ENCODE measurements at places on chromosomes 6 and 20.

GRCh38 chr20:63567136-63567385 is 7.0 kb downstream of the HELZ2 start:
- no peak for DNase-seq

GRCh38 chr20:37742131-37742530 is 48.3 kb downstream of the CTNNBL1 start:
- DNase-seq, result no peak

GRCh38 chr20:42204109-42204660 is 586.0 kb upstream of the CHD6 start:
- no peak for DNase-seq

GRCh38 chr6:119444642-119445557 is 95.3 kb upstream of the MAN1A1 start:
- no peak for DNase-seq

GRCh38 chr6:89311853-89312531 is 3.1 kb downstream of the GABRR2 start:
- DNase-seq, result no peak

GRCh38 chr6:151236668-151237401 is 2.9 kb upstream of the AKAP12 start:
- no peak for DNase-seq

DNA sequence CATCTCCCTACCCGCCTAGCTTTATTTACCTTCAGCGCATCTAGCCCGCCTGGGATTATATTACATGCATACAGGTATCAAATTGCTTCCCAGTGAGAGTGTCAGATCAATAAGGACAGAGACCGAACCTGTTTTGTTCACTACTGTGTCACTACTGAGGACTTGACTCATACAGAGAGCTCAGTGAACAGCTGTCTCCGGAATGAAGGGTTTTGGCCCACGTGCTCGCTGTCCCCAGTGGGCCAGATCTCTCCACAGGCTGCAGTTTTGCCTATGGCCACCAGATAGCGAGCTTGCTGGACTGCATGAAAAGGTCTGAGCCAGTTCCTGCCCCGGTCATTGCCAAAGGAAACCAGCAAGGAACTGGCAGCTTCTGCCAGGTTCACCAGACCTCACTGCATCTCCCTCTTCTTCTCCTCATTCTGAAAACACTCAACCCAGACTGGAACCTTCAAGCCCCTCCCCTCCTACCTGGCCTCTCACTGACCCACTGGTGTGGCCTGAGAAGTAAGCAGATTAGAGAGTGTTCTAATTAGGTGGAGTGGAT is 150.8 kb downstream of the ZMYND8 start:
- DNase-seq, result no peak

DNA sequence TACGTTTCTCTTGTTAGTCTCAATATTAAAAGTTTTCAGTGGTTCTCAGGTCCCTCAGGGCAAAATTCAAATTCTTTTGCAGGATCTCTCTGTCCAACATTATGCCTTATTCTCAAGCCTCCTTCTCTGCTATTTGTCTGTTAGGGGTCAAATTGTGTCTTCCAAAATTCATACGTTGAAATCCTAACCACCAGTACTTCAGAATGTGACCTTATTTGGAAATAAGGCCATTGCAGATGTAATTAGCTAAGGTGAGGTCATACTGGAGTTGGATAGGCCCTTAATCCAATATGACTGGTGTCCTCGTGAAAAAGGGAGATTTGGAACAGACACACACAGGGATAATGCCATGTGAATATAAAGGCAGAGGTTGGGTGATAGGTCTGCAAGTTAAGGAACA is 64.1 kb upstream of the ADGRF1 start:
- DNase-seq, result no peak

DNA sequence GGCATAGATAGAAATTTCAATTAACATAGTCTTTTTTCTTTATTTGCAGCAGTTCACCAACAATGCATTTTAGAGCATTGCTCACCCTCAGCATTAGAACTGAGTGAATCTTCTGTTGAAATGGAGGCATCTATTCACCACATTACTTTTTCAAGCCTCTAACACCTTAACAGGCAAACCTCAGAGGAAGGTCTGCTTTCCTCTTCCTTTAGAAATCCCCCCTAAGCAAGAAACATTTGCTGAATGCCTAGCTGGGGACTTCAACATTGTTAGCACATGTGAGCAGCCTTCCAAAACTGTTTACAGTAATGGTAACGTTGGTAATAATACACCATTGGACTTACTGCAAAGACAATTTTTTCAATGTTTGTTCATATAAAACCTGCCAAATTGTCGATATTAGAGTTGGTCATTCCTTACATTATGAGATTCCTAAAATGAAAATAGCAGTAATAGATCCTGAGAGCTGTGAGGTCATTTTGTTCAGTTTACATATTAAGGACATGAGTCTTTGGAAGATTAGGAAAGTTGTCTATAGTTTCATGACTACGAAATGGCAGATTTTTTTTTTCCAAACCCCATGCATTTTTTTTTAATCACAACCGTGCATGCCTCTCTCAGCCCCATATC is 20.6 kb upstream of the AKIRIN2 start:
- no peak for DNase-seq

DNA sequence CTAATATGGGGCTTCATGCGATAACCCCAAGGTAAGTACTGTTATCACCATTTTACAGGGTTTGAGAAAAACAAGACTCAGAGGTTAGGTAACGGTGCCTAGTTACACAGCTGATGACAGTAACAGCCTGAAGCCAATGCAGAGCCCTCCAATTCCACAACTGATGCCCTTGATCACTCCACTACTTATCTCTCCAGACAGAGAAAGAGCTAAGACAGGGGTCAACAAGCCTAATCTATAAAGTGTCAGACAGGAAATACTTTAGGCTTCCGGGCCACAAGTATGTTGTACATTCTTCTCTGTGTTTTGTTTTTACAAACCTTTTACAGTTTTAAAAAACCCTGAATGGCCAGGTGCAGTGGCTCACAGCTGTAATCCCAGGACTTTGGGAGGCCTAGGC is 50.9 kb downstream of the MAP7 start:
- DNase-seq, result no peak

GRCh38 chr6:40146902-40147301 is 212.6 kb upstream of the MOCS1 start:
- no peak for DNase-seq

- no peak for DNase-seq
Measured at GRCh38 chr6:161301338-161301737, 27.5 kb upstream of the AGPAT4 start.

DNA sequence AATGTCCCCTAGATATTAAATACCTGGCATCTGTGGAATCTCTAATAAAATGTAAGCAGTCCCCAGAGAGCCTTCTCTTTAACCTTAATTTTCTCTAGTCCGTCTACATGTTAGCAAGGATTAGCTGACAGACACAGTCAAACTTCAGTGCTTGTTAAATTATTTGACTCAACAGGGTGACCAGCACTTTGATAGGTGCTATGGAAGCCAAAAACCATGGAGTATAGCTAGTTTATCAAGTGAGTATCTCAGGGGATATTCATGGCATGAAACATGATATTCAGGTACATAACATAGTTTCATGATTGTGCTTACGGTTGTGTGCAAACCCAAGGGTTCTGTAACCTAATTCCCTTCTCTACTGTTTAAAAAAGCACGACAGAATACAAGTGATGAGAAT is 3.9 kb downstream of the RHAG start:
- DNase-seq, result no peak

DNA sequence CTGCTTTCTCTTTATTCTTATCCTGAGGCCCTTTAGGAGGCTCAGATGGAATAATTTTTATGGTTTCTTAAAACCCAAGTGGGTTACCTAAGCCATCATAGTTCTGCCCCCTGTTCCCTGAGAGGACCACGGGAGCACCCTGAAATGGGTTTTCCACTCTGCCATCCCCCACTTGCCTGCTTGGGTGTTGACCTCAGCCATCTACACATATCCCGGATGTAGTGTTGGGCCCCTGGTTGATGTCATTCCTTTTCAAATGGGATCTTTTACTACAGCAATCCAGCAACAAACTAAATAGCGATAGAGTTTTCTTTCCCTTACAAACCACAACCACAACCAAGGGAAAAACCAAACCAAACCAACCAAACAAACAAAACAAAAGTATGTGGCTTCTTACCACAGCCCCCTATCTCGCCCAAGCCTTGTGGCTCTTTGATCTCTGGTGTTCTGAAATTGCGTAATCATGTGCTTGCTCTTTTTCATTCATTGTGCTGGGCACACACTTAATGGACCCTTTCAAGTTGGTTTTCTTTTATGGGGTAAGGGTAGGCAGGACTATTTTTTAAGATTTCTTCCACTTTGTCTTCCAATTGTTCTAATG is 154.9 kb downstream of the ESR1 start:
- no peak for DNase-seq

- DNase-seq, result no peak
Measured at GRCh38 chr20:45039475-45039820, 61.5 kb downstream of the KCNS1 start.

DNA sequence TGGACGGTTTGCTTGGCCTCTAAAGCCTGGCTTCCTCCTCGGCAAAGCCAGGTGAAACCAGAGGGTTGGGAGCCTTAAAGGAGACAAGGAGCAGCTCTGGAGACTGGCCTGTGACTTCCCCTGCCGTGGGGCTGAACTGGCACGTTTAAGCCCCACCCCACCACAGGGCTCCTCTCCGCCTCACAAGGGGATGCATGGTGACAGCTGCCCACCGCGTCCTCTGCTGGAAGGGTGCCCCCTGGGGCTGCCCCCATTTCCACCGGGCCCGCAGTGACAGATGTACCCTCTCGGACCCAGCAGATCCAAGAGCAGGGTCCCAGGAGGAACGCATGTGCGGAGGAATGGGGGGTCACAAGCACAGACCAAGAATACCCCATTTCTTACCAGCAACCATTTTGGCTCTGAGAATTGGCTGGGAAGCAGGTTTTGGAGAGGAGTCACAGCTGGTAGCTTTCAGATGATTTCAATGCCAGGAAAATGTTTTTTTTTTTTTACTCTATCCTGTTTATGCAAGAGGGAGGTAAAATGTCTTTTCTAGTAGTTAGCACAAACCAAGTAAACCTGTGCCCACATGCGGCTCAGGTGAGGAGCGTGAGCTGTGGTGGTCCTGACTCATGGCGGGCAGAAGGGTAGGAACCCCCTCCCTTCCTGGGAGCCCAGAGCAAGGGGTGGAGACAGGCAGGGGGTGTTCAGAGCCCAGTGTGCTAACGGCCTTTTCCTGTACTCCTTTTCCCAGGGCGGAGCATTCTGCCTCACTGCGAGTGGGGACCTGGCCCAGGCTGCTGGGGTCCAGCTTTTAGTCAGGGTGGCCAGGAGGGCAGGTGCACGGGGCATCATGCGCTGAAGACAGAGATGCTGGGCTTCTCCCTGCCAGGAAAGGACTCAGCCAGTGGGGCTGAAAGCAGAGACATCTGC is 33.0 kb downstream of the FRMD1 start:
- no peak for DNase-seq

GRCh38 chr6:46217671-46218131 is 46.9 kb upstream of the ENPP5 start:
- DNase-seq, result no peak

DNA sequence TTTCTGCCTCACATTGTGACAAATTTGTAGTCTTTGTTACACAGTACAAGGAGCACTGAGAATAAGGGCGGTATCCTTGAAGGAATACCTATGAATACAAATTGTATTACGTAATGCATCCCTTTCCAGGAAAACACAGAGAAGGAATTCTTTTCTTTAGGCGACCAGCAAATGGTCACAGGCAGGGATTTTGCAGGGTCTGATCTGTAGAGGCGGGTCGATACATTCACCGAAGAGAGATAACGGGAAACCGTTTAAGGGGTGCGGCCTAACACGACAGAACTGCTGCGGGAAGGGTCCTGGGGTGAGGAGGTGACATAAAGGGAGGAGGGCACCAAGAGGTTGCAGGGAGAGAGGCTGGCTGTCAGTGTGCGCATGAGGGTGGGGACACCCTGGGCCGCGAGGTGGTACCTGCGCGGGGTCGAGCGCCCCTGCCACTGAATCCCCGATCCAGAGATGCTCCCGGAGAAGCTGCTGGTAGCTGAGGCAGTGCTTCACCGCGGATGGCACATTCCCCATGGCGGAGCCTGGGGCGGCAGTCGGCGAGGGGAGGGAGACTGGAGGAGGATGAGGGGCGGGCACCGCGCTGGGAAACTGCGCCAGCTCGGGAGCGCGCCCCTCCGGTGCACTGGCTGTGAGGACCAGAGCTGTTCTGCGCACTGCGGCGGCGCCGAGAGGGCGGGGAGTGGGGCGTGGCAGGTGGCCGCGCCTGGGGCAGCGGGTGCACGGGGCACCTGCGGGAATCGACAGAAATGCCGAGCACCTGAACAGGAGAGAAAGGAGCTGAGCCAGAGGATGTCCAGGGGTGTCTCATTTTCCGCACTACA is at the start of gene HMGCLL1:
Gene HMGCLL1 (minus strand): TSS at position 656 of the 827 bp plus-strand sequence. CDS start 137 bp downstream, at position 519.
- peak; percentile 44 for DNase-seq

- peak; percentile 61 for DNase-seq
Measured at GRCh38 chr6:133568970-133569889, 319.7 kb upstream of the TCF21 start.

DNA sequence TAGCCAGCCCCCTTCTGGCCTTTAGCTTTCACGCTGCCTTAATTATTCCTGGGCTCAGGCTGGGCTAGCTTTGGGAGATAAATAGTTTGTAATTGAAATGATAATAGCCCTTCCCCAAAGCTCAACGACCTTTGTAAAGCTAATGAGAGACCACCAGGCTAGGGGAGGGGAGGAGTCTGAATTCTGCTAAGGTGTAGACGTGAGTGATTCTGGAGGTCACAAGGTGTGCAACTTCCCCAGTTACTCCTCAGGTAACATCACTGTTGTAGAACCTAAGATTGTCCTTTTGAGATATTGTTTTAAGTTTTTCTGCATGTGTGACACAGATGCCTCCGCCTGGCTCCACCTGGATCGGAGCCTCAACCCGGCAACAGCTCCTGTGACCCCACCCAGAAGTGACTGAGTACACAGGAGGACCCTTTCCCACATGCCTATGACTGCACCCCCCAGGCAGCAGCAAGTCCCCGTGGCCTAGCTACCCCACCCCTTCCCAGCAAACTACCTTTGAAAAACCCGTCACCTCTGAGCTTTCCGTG is 5.8 kb upstream of the GPR31 start:
- no peak for DNase-seq

GRCh38 chr6:99132026-99132635 is 184.4 kb upstream of the FBXL4 start:
- no peak for DNase-seq

DNA sequence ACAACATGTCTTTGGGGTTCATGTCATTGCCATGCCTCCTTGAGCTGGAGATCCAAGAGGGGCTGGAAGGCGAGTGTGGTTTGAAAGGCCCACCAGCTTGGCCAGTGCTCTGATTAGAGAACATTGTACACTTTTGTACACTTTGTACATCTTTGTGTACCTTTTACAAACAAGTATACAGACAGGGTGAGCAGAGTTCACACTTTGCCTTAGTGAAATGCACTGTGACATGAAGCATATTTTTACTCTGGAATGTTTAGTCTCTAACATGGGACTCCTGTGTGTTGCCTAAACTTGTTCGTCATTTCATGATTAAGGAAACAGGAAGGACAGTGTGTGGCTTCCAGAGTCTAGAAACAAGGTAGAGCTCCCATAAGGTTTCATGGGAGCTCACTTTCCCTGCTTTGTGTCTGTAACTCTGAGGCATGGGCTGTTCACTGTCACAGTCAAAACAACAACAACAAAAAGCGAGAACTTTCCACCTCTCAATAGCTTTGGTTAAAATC is 225.8 kb upstream of the SOX4 start:
- no peak for DNase-seq

GRCh38 chr6:143872201-143872600 is 7.9 kb downstream of the ZC2HC1B start:
- DNase-seq, result no peak

GRCh38 chr6:119090256-119090655 is 11.8 kb upstream of the FAM184A start:
- no peak for DNase-seq

- DNase-seq, result no peak
Measured at GRCh38 chr20:43686820-43687219, 19.9 kb downstream of the MYBL2 start.

Measured in NCI-H1417 treated with DMSO at 0.1 percent for 48 hours (cell line).